GM18507 (cell line): ENCODE measurements at places on chromosomes 12 and 14.

GRCh38 chr14:69615496-69616407, 4.4 kb downstream of the SUSD6 start:
- DNase-seq = peak; percentile 36

DNA sequence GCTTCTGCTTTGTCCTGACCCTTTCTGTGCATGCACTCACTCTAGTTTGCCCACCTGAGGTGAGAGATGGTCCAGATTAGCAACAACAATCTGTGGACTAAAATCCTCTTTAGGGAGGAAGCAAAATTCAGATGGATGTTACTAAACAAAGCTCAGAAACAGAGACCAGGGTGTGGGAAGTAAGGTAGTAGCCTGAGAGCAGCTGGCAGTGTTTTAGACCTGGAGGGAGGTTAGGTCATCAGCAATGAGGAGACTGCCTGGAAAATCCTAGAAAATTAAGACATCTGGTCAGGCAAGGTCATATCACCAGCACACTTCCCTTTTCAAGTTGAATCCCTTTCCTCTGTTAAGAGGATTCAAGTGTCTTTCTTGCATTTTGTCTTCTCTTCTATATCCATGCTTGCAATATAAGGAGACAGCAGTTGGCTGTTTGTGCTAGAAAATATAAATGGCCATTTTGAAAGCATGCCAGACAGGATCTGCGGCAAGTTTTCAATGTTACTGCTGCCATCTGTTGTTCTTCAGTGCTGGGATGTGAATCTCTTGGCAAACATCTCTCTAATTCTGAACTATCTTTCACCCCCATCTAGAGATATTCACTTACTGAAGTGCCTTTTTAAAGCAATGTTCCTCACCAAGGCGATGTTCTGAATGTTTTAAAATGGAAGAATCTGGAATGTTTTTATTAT, 266.4 kb downstream of the NAV3 start:
- DNase-seq = no peak

DNA sequence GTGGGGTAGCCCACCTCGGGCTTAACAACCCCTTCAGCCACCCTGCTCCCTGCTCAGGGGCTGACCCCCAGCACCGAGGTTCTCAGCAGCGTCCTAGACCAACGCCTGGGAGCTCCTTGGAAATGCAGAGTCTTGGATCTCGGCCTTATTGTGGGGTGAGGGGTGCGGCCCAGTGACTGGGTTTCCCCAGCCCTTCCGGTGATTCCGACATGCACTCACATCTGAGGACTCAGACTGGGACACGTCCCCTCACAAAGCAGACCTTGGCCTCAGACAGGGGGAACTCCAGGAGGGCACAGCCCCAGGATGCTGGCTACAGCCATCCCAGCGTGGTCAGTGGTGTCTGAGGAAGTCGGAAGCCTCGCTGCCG, 117.7 kb downstream of the RFLNA start:
- no peak for DNase-seq

DNA sequence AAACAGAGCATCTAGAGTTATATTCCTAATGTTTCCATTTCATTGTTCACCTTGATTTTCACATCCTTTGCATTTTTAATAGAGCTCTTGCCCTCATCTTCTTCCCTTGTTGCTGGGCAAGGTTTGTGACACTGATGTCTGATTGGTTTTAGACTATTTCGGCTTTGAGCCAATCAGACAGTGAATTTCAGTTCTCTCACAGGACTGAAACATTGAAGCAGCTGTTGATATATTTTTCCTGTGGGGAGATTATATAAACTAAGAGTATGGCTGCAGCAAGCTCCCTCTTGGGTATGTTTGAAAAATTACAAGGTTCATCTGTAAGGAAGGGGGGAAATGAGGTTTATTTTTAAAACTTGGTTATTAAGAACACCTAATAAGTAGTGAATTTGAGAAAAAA, 51.2 kb downstream of the ATF7IP start:
- DNase-seq = no peak

GRCh38 chr12:85894653-85895052, 20.6 kb downstream of the NTS start:
- DNase-seq = no peak

- no peak for DNase-seq
These were observed 4.7 kb downstream of the NAA25 start for GRCh38 chr12:112103758-112104503.

GRCh38 chr14:20820063-20820904, 17.6 kb upstream of the RNASE1 start:
- no peak for DNase-seq
